ENCODE measurements at places on chromosomes 12 and 14. TPM values are rescaled to one million over a fixed set of nuclear protein-coding genes. Genes with fewer than 3 reads are reported as not detected.

RPL41 gene
- total RNA-seq = 5,583 TPM

KSR2 gene
- 0.60 TPM for total RNA-seq

CATSPERB gene
- total RNA-seq = not detected

CCDC175 gene
- not detected for total RNA-seq

LBHD2 gene
- total RNA-seq = not detected

PTPRR gene
- total RNA-seq = 0.19 TPM

KRT85 gene
- total RNA-seq = not detected

HHIPL1 gene
- total RNA-seq = 0.29 TPM

HSPB8 gene
- total RNA-seq = 20.4 TPM

LMO3 gene
- total RNA-seq = not detected

AHNAK2 gene
- total RNA-seq = 214 TPM

CDK4 gene
- 268 TPM for total RNA-seq

ERP29 gene
- total RNA-seq = 135 TPM

DBX2 gene
- total RNA-seq = not detected

NGB gene
- not detected for total RNA-seq

TAS2R50 gene
- not detected for total RNA-seq

USP5 gene
- 95.2 TPM for total RNA-seq

P2RX2 gene
- total RNA-seq = not detected

PTHLH gene
- total RNA-seq = 34.4 TPM

TTC9 gene
- 2.3 TPM for total RNA-seq

FAM161B gene
- total RNA-seq = 1.9 TPM

HAL gene
- 0.21 TPM for total RNA-seq

RAD9B gene
- 0.11 TPM for total RNA-seq

PSMC1 gene
- total RNA-seq = 257 TPM

CPNE8 gene
- 7.9 TPM for total RNA-seq

CD163 gene
- total RNA-seq = not detected

SIX4 gene
- total RNA-seq = 3.3 TPM

ABCC9 gene
- not detected for total RNA-seq

TAS2R9 gene
- total RNA-seq = not detected

FANCM gene
- 6.8 TPM for total RNA-seq

GYS2 gene
- total RNA-seq = not detected

PLBD1 gene
- total RNA-seq = 3.8 TPM

CLEC7A gene
- not detected for total RNA-seq

CLEC4C gene
- not detected for total RNA-seq

PSEN1 gene
- total RNA-seq = 73.6 TPM

CRIP2 gene
- 166 TPM for total RNA-seq

KIF26A gene
- 2.8 TPM for total RNA-seq

CLEC6A gene
- not detected for total RNA-seq

STXBP6 gene
- 2.2 TPM for total RNA-seq

PRB2 gene
- total RNA-seq = not detected

DYNC1H1 gene
- 210 TPM for total RNA-seq

BIN2 gene
- total RNA-seq = 0.13 TPM

SPIC gene
- not detected for total RNA-seq
